A549 treated with RU486 at 1 μM for 4 hours (cell line): ENCODE measurements at places on chromosomes 12 and 14. TPM values are rescaled to one million over a fixed set of nuclear protein-coding genes. Genes with fewer than 3 reads are reported as not detected.

Gene DYNLL1
- 587 to 709 TPM (median 639 TPM) in 5 replicates for total RNA-seq

Gene PLEKHD1
- 0.03 to 0.05 TPM (median 0.04 TPM) in 3 of 5 replicates, not detected in the others for total RNA-seq

Gene HOXC10
- 2.2 to 5.4 TPM (median 2.6 TPM) in 5 replicates for total RNA-seq

Gene NRIP2
- total RNA-seq = not detected in 5 replicates

Gene KRT8
- total RNA-seq = 2,919 to 3,631 TPM (median 3,474 TPM) in 5 replicates

Gene LRP6
- total RNA-seq = 15.3 to 19.9 TPM (median 18.2 TPM) in 5 replicates

Gene PRICKLE1
- 0.73 to 0.97 TPM (median 0.81 TPM) in 5 replicates for total RNA-seq

Gene CAPZA3
- not detected in 5 replicates for total RNA-seq

Gene TPPP2
- not detected in 5 replicates for total RNA-seq

Gene SLC6A12
- 0.89 to 1.5 TPM (median 1.3 TPM) in 5 replicates for total RNA-seq

Gene PLEKHH1
- total RNA-seq = 2.8 to 3.6 TPM (median 3.3 TPM) in 5 replicates

Gene GLIPR1L2
- total RNA-seq = 0.14 to 0.41 TPM (median 0.18 TPM) in 4 of 5 replicates, not detected in the other

Gene IAPP
- not detected in 5 replicates for total RNA-seq

Gene GRIN2B
- total RNA-seq = 3.9 to 5.7 TPM (median 4.4 TPM) in 5 replicates

Gene CAND1
- 46.5 to 96.1 TPM (median 90.0 TPM) in 5 replicates for total RNA-seq

Gene SCN8A
- 0.89 to 2.3 TPM (median 1.8 TPM) in 5 replicates for total RNA-seq

Gene KRT77
- total RNA-seq = not detected in 5 replicates

Gene FERMT2
- total RNA-seq = 24.6 to 44.4 TPM (median 38.4 TPM) in 5 replicates

Gene TAS2R8
- not detected in 5 replicates for total RNA-seq

Gene GARIN6
- total RNA-seq = not detected in 5 replicates

Gene TEX52
- total RNA-seq = not detected in 5 replicates

Gene CELA1
- not detected in 5 replicates for total RNA-seq

Gene CPSF2
- total RNA-seq = 36.5 to 48.7 TPM (median 43.0 TPM) in 5 replicates

Gene TMEM121
- total RNA-seq = 3.7 to 11.5 TPM (median 8.9 TPM) in 5 replicates

Gene HOXC5
- total RNA-seq = 0.43 to 1.1 TPM (median 0.80 TPM) in 5 replicates

Gene KRT79
- 0.21 TPM in 2 of 5 replicates, not detected in the others for total RNA-seq

Gene RIMBP2
- 0.06 TPM in 1 of 5 replicates, not detected in the others for total RNA-seq

Gene SLC35F4
- not detected in 5 replicates for total RNA-seq

Gene TBC1D30
- total RNA-seq = 1.7 to 2.5 TPM (median 1.9 TPM) in 5 replicates

Gene CD27
- total RNA-seq = not detected in 5 replicates

Gene ACRBP
- 0.21 to 0.39 TPM (median 0.30 TPM) in 4 of 5 replicates, not detected in the other for total RNA-seq

Gene SSPN
- 0.19 to 0.82 TPM (median 0.52 TPM) in 5 replicates for total RNA-seq

Gene CYP46A1
- 0.02 to 0.15 TPM (median 0.13 TPM) in 4 of 5 replicates, not detected in the other for total RNA-seq

Gene GLT8D2
- total RNA-seq = 0.18 to 0.74 TPM (median 0.30 TPM) in 4 of 5 replicates, not detected in the other

Gene KRT72
- not detected in 5 replicates for total RNA-seq

Gene ANKRD33
- total RNA-seq = 0.14 to 0.24 TPM in 2 of 5 replicates, not detected in the others

Gene TOGARAM1
- 5.4 to 8.9 TPM (median 8.2 TPM) in 5 replicates for total RNA-seq
